GM03348 (cell line): ENCODE measurements at places on chromosomes 1 and 21.
A peak's percentile ranks its signal among the peaks of the same experiment; 100 is the strongest.

- peak; percentile 95 for DNase-seq
Measured at GRCh38 chr1:43991476-43992231, at the start of gene CCDC24. CCDC24 (plus strand) TSS chr1:43991599; CDS start chr1:43991879, 280 bp downstream.

DNA sequence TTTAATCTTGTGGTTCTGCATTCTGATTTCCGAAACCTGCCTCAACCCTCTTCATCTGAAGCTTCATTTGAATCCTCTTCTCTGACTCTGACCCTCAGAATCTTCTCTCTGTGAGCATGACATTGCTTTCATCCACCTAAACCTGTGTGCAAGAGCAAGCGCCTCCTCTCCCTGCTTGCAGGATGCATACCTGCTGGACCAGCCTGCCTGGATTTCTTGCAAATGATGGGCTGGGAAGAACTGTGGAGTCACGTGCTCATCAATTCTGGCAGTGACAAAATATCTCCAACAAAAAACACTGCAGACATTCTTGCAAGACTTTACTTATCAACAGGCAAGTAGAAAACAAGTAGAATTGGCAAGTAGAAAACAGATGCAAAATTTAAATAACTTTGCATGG lies 20.8 kb upstream of the SLC35F3 start:
- no peak for DNase-seq

DNA sequence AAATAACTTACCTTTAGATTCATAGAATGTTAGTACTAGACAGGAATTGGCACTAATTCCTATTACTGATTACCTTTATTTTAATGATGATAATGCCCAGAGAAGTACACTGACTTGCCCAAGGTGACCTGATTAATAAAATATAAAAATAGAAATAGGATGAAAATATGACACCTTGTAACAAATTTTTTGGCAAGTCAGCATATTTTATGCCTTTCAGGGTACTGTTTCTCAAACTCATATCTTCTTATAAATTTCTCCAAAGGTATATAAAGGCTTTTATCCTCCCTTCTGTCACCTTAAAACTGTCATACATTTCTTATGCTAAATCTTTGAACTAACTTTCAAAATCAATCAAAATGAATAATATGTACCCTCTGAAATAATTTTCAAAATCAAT lies 171.4 kb downstream of the LRRC40 start:
- no peak for DNase-seq

DNA sequence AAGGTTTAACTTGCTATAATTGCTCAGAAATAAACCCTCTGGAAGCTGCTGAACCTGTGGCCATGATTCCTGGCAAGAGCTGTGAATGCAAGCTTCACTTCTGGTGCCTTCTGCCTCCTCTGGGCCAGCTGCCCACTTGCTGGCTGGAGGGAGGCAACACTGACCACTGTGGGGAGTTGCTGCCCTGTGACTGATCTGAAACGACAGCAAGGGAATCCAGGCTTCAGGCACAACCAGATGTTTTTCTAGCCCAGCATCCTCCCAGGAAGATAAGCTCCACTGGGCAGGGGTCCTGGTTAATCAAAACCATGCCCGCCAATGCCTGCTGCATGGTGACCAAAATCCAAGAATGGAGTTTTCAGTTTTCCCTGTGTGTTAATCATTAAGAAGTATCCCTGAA lies 180.0 kb upstream of the HMGB4 start:
- peak; percentile 82 for DNase-seq

DNA sequence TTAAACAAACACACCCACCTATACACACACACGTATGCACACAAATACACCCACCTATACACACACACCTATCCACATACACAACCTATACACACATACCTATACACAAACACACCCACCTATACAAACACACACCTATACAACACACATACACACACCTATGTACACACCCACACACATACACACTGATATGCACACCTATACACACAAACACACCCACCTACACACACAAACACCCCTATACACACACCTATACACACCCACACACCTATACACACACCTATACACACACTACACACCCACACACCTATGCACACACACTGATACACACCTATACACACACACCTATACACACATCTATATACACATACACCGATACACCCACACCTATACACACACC lies 115.7 kb upstream of the VAMP3 start:
- no peak for DNase-seq

DNA sequence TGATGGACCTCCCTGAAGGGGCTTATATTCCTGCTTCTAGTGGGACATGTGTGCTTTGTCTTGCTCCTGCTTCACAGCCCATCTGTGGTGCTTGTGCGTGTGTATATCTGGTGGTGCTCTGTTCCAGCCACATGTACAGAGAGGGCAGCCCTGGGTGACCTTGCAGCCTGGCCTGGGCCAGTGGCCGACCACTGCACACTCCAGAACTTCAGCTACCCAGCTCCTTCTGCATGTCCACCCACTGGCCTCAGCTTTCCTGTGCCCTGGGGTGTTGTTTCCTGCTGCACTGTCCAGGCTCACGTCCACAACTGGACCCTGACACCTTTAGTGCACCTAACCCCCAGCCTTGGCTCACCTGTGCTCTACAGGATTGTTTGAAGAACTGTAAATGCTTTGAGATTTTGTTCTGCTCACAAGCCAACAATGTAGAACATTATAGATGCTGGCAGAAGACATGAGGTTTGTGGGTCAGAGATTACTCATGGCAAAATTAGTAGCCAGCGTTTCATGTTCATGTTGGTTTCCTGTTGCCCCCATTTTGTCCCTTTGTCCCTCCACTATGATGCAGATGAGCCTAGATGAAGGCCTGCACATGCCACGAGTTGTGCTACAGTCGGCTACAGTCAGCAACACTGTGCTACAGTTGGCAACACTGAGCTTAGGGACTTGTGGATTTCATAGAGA lies 5.3 kb upstream of the S100B start:
- no peak for DNase-seq

DNA sequence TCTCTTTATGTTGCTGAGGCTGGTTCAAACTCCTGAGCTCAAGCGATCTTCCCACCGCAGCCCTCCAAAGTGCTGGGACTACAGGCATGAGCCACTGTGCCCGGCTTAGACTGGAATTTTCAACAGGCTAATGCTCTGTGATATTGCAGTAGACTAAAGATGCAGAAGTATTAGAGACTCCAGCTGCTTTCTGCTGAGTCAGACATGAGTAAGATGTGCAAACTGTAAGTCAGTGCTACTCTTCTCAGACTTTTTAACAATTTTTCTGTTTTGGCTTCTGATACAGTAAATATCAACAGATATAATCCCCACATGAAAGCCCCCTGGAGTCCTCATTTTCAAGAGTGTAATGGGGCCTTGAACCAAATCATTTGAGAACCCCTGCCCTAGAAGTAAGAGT lies 29.3 kb upstream of the NLRP3 start:
- DNase-seq: peak; percentile 40

GRCh38 chr1:211908453-211908852 lies 77.9 kb upstream of the LPGAT1 start:
- no peak for DNase-seq

DNA sequence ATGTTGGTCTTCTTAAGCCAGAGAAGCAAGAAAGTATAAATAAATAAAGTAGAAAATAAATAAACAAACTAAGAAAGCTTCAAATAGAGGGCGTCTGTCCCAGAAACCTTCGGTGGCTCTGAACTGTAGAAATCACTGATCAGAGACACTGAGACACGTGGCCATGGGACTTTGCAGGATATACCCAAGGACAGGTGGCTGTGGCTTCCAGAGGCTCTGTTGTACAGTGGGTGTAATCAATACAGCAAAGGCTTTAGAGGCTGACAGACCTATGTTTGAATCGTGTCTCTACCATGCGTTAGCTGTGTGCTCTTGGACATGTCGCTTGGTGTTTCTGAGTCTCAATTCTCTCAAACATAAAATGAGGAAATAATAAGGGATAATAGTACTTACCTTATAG lies 41.0 kb upstream of the EPS15 start:
- DNase-seq: no peak

DNA sequence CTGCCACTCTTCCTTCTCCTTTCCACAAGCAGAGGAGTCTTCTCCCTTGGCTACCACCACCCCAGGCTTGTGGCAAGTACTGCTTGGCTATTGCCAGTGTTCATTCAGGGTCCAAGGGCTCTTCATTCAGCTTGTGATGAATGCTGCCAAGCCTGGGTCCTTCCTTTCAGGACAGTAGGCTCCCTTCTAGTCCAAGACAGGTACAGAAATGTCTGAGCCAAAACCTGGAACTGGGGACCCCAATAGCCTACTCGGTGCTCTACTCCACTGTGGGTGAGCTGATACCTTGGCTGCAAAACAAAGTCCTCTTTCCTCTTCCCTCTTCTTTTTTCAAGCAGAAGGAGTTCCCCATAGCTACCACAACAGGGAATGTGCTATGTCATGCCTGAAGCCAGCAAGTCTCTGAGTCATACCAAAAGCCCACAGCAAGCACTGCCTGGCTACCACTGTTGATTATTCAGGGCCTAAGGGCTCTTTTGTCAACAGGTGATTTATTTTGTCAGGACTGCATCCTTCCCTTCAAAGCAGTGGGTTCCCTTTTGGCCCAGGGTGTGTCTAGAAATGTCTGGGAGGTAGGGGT lies 268.9 kb downstream of the HHAT start:
- DNase-seq: peak; percentile 75
